ENCODE measurements at places on chromosomes 11 and 22.

DNA sequence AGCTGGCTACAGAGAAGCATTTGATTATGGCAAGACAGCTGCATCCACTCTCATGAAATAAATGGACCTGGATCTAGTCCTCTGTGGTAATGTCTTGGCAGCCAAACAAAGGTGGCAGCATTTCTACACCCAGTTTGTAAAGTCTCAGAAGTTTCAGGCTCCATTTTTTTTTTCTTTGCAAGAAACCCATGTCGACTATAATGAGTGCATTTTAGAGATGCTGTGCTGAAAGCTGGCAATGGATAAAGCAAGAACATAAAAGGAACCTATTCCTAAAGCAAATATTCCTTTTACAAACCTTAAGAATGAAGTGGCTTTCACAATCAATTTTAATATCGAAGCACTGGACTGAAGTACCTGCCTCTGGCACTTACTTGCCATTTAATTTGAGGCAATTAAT, 33.5 kb downstream of the THAP12 start:
- DNase-seq = no peak

DNA sequence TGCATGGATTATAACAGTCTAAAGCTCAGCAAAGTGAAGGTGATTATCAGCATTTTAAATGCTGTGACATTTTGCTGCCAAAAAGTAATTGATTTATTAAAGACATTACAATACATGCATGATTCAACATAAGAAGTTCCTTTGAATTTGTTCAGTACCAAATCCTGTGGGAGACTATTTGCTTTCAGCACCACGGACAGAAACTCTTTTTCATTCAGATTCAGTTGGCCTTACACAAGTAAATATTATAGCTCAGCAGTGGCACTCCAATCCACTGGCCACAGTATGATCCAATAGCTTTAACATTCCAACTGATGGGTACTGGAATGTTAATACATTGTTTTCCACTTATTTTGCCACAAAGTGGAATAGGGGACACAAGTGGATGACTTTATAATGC, 806.7 kb downstream of the NTM start:
- no peak for DNase-seq

DNA sequence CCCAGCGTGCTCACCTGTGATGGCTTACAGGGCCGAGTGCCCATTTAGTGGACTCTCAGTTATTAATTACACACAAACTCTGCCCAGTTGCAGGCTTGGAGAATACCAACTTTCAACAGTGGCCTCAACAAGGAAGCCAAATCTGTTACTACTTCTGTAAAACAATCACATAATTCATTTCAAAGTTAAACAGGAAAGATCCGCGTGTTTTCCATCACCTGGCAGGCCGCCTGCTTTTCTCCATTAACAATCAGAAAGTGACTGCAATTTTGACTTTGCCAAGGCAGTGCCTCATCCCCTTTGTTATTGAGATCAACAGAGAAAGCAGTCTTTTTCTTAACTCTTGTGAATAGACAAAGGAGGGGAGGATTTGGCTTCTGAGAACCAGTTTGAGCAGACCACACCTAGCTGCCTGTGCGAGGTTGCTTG, 77.7 kb downstream of the BARX2 start:
- DNase-seq = no peak

DNA sequence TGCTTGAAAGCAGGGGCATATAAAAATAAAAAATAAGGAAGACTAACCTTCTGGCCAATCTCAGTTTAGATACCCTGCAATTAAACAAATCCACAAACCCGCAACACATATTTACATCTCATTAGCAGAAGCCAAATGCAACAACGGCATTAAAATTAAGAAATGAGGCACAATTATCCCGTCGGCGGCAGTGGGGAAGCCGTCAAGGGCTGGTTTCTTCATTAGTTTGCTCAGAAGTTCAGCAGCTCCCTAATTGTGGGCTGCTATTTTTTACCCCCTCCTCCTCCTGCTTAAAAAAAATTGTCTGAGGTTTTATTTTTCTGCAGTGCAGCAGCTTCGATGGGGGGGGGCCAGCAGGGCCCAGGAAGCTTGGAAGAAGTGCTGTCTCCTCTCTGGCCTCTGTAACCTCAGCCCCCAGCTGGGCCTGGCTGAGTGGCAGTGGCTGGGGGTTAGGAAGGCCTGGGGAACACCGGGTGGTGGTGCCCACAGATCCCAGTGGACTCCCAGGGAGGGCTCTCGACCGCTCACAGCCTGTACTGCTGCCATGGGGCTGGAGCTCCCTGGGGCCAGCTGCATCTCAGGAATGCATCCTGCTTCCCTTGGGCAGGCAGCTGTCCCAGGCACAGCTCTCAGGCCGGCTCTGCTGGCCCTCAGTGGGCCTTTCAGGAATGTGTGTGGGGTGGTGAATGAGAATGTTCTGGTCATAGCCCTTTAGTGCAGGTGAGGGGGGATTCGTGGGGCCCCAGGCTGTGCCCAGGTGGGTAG, 148.7 kb upstream of the B3GAT1 start:
- no peak for DNase-seq

- DNase-seq = no peak
Measured at GRCh38 chr11:94809251-94809650, 41.1 kb downstream of the AMOTL1 start.

DNA sequence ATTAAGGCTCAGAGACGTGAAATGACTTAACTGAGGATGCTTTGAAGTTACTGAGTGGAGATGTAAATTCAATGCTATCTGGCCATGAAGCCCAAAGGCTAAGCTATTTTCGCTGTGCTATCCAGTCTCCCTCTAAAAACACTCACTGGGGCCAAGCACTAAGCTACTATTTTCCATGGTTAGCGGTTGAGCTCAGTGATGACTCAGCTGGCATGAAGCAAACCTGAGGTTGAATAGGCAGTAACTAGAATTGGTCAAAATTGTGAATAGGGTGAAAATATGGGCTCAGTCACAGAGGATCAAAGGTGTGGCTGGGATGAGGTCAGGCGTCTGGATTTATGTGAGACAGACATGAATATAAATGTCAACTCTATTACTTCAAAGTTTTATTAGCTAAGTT, 564.2 kb upstream of the KIRREL3 start:
- no peak for DNase-seq

GRCh38 chr11:102438311-102439062, 14.1 kb downstream of the TMEM123 start:
- no peak for DNase-seq
